Effector memory CD8-positive, alpha-beta T cell (primary cell): ENCODE measurements at places on chromosomes 2 and 18.

GRCh38 chr2:191081411-191082155 is 67.6 kb upstream of the STAT1 start:
- no peak for DNase-seq

- DNase-seq: no peak
Observed at GRCh38 chr18:62655520-62656219, 59.7 kb upstream of the PHLPP1 start.

DNA sequence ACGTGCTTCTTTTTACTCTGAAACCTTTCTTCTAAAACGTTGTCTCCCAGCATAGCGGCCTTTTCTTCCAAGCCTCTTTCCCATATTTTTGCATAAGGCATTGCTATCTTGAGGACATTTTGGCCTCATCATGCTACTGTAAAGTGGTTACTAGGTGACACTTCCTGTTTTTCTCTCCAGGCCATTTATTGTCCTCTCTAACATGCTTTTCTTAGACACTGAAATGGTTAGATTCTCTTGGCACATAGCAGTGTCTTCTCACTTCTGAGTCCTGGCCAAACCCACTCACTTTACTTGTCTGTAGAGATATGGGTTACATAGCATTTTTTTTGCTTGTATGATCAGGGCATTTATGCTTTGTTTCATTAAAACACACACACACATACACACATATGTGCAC is 50.1 kb upstream of the KCNH7 start:
- no peak for DNase-seq

- DNase-seq: no peak
Observed at GRCh38 chr18:62152844-62153243, 34.0 kb downstream of the PIGN start.

DNA sequence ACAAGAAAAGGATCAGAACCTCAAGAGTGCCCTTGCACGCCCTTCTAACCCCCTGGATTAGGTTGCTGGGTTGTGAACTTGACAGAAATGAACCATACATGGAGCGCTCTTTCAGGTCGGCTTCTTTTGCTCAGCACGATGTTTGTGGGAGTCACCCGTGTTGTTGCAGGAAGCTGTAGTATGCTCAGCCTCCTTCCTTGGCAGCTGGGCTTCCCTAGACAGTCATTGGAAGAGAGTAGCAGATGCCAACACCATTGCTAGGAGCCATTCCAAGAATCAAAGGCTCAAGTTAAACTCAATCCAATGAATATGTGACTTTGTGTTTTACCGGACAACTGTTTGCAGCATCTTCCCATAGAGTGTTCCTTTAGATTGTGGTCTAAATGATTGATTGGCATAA is 47.0 kb downstream of the RAB12 start:
- DNase-seq: no peak

DNA sequence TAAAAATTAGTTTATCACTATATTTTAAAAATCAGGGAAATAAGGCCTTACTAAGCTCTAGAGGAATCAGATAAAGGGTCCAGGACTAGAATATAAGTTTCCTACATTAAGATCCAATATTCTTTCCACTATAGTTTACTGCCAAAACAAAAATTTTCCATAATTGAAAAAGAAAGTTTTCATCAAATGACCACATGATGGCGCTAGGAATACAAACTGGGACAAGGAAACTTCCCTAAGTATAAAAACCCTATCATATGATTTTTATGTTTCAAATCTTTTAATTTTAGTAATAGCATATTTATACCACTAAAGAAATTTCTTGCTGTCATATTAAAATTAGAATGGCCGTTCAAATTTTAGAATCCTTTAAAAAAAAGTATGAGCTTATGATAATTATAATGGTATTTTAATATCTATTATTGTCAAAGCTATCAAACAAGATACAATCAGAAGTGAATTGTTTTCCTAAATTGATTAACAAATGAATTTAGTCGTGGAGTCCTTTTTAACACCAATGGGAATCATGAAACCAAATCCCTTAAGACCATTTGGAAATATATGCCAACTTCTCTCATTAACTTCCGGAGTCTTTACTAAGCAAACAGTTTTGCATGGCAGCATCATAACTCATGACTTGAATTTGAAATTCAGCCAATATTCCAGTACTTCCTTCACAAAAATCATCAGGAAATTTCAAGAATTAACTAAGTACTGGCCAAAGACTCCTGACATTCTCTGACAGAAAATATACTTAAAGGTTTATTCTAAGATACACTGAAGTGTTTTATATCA is 70.3 kb downstream of the SCN1A start:
- DNase-seq: no peak

GRCh38 chr18:21451851-21452250 is 148.7 kb downstream of the ESCO1 start:
- no peak for DNase-seq

DNA sequence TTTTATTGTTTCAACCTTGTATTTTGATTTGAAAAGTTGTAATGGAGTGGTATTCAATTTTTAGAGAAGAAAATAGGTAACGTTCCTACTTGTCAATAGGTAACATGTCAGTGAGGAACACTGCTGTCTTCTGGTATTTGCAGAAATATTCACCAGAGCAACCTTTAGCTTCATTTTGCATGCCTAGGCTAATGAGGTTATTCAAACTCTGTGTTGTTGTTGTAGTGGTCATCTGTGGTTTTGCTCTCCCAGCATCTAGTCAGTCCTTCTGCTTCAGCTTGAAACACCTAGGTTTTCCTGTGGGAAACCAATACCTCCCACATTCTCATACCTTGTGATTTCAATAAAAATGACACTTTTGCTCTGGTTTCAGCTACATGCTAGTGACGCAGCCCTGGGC is 98.4 kb downstream of the LYPD6 start:
- no peak for DNase-seq

GRCh38 chr18:25736516-25736915 is 353.9 kb downstream of the SS18 start:
- no peak for DNase-seq

DNA sequence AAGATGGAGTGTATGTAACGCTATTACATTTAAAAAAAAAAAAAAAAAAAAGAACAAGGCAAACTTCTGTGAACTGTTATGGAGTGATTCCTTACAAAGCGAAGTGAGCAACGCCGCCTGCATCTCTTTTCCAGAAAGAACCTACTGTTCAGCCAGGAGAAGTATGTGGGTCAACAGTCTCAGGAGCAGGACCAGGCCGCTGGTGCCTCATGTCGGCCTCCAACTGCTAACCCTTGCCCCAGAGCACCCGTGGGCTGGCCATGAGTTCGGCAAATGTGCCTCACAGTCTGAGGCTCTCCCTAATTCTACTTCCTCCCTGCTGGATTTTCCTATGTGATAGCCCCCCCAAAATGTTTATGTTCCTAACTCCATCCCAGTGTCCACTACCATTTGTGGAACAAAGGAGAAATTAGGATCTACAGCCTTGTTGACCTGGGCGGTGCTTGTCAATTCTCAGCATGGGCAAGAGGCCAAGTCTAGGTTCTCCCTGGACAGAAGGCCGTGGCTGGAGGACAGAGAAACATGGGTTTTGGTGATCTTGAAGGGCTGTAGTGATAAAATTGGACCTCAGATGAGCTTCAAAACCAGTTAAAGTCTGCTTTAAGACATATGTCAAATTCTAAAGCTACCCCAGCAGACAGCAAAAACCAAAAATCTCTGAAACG is 15.9 kb downstream of the FAM168B start:
- DNase-seq: no peak

DNA sequence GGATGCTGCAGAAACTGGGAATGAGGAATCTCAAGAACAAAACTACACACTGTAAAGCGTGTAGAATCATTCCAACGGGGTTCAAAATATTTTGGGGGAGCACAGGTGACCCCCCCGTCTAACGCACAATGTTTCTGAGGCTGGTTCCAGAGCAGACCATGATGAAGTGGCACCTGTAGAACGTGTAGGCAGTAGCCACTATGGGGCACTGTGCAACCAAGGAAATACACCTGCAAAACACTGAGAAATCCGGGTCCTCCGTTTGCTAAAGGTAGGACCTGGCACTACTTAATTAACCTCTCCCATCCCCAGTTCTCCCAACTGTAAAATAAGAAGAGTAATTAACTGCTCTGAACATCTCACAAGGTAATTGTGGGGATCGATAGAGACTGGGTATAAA is 22.6 kb downstream of the ST6GAL2 start:
- no peak for DNase-seq

- peak; percentile 43 for DNase-seq
Observed at GRCh38 chr2:189698020-189698887, 23.8 kb downstream of the ANKAR start.

GRCh38 chr2:234823877-234824376 is 127.9 kb upstream of the SH3BP4 start:
- DNase-seq: no peak

DNA sequence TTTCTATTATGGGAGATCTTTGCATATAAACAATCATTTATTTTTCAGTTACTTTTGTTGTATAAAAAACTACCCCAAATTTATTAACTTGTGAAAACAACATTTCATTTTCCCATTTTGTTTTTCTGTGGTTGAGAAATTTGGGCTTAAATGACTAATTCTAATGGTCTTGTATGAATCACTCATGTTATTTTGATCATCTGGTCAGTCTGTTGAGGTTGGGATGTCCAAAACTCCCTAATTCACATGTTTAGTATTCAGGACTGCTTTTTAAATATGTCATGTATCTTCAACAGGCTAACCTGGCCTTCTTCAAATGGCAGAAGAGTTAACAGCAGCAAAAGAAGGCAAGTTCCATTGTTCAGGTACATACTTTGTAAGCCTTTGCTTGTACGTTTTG is 788.1 kb downstream of the TRIB2 start:
- no peak for DNase-seq

DNA sequence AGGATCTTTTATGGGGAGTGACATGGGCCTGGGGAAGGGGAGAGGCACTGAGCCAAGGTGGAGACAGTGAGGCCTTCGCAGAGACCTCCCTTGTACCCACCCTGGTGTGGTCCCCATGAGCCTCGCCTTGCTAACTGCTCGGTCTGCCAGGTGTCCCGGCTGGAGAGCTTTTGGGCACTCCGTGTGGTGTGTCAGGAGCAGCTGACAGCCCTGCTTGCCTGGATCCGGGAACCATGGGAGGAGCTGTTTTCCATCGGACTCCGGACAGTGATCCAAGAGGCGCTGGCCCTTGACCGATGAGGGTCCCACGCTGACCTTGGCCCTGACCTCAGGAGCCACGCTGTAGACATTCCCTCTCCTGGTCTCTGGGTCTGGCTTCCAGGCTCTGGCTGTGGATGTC is 11.5 kb upstream of the SLC4A3 start:
- no peak for DNase-seq

GRCh38 chr2:135252805-135253458 is 200.8 kb downstream of the RAB3GAP1 start:
- no peak for DNase-seq

- no peak for DNase-seq
Observed at GRCh38 chr2:74367789-74368188, 12.3 kb downstream of the DCTN1 start.

DNA sequence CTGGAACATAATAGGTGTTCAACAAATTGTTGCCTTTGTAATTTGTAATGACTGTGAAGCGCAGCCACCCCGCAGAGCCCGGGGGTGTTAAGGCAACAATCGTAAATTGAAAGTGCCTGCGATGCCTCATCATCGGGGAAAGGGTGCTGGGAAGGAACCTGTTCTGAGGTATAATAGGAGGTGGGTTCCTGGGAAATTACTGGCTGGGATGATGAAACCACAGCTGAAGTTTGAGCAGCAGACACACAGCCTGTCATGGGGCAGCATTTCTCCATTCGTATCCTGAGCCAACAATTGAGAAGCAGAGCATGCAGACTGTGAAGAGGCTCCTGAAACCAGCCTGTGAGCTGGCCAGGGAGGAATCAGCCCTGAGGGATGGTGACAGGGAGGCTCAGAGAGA is 404.0 kb upstream of the MYT1L start:
- no peak for DNase-seq
